Omental fat pad (tissue), 4 donors: ENCODE measurements at places on chromosomes 4 and X. TPM values are rescaled to one million over a fixed set of nuclear protein-coding genes. Genes with fewer than 3 reads are reported as not detected.

Gene TACR3
- not detected for total RNA-seq

Gene F8A2
- not detected for total RNA-seq

Gene FAM133A
- not detected for total RNA-seq

Gene CENPVL2
- not detected for total RNA-seq

Gene TMPRSS11F
- total RNA-seq, result not detected

Gene ATP8A1
- 10.5 TPM for total RNA-seq
